ENCODE measurements at places on chromosomes 2 and 18.
A peak's percentile ranks its signal among the peaks of the same experiment; 100 is the strongest.

DNA sequence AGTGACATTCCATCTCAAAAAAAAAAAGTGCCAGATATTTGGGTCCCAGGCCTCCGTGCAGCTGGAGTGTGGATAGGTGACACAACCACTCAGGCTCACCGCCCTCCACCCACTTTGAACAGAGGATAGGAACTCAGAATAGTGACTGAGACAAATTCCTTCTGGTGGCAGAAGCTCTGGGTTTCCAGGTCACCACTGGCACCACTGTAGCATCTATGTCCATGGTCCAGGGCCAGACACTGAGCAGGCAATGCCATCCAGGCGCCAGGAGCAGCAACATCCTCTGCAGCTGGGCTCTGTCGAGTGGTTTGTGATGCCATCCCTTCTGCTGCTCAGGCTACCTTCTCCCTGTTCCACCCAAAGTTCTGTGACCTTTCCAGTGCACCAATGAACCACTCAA is 81.5 kb upstream of the PTPRM start:
- DNase-seq: no peak

GRCh38 chr2:199797431-199798403 is 53.3 kb downstream of the FTCDNL1 start:
- no peak for DNase-seq

GRCh38 chr2:205696331-205696926 is 14.1 kb downstream of the NRP2 start:
- DNase-seq: no peak

GRCh38 chr18:23552505-23552904 is 33.8 kb downstream of the NPC1 start:
- DNase-seq: no peak

DNA sequence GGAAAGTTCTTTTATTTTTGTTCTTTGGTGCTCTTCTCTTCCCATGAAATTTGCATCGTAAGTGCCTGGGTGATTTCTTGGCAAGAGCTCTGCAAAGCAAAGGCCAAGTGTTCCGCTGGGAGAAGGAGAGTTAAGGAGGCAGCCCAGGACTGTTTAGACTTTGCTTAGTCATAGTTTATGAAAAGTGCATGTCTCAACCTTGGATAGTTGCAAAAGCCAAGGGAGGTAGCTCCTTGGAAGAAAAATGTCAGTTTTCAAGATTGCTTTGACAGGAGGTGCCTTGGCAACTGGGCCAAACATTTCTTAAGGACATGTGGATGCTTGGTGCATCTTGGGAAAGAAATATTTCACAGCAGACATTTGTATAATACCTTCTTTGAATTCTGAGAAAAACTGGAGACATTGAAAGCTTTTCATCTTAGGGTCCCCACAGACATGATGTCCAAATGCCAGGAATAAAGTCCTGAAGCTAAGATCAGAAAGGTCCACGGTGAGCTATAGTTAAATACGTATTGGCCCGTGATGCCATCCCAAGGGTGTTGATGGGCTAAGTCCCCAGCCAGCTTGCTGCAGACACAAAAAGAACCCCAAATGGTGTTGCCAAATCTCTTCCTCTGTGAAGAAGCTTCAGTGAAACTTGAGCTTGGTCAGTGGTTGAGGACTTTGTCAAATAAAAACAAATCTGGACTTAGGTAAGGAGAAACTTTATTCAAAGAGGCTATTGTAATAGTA is 96.3 kb upstream of the THUMPD2 start:
- no peak for DNase-seq

DNA sequence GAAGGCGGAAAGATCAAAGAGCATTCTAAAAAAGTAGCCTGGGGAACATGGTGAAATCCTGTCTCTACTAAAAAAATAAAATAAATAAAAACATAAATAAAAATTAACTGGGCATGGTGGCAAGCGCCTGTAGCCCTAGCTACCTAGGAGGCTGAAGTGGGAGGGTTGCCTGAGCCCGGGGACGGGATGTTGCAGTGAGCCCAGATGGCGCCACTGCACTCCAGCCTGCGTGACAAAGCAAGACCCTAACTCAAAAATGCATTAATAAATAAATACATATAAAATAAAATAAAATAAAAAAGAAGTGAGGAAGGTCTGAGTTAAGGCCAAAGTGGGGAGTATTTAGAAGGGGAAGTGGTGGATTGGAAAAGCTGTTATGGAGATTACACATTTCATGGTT is 1.3 kb upstream of the PSMD14 start:
- no peak for DNase-seq

- DNase-seq: no peak
Observed at GRCh38 chr2:200244111-200244510, 62.4 kb upstream of the SPATS2L start.

DNA sequence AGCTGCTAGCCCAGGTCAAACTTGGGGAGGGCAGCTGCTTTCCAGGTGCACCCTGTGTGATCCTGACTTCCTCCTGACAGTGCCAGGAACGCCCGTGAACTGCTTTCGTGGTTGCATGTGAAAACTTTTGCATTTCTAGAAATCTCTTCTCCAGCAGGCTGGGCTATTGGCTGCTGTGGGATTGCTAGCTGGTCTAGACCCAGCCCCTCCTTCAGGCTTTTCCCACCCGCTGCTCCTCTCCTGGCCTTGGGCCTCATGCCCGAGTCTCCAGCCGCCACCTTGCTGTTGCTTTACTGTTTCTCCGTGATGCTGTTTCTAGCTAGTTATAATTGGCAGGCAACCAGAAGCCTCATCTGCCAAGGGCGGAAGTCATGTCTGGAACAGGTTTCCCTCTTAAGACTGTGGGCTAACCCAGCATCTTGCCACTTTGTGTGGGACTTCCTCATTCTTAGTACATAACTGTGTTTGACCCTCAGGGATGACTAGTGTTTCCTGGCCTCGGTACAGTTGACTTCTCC is 27.0 kb upstream of the MGAT4A start:
- no peak for DNase-seq

- DNase-seq: no peak
Observed at GRCh38 chr2:142841788-142842187, 35.7 kb upstream of the KYNU start.

DNA sequence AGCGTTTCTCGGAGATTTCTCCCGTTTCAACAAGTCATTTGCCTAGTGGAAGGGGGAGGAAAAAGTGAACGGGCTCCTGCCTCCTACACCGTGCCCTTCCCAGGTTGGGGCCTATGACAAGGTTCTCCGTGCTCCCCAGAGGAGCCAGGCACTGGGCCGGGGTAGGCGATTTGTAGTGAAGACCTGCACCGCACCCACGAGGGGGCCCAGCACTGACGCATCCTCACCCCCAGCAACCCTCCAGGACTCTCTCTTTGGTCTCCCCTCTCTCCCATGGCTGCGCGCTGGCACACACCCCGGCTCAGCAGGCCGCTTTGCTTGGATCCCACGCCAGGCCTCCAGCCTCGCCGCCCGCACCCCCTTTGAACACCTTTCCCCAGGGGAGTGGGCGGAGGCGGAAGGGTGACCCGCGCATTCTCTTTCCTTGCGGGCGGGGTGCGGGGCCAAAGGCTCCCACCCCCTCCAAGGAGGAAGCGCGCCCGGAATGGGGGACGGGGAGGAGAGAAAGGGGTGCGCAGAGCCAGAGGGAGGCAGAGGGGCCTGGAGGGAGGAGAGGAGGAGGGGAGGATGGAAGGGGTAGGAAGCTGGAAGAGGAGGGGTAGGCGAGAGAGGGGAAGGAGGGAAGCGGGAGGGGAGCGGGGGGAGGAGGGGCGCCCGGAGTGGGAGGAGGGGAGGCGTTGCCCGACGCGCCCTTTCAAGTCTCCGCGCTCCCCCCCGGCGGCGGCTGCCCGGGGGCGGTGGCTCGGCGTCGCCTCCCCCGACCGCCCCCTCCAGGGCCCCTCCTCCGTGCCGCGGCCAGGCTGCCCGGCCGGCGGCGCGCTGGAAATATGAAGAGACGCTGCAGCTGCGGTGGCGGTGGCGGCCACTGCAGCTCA is at the start of gene APCDD1:
Gene APCDD1, plus strand, starts transcription at position 830 of the 875 bp plus-strand sequence. CDS start 347 bp downstream, outside the sequence.
- DNase-seq: peak; percentile 52

DNA sequence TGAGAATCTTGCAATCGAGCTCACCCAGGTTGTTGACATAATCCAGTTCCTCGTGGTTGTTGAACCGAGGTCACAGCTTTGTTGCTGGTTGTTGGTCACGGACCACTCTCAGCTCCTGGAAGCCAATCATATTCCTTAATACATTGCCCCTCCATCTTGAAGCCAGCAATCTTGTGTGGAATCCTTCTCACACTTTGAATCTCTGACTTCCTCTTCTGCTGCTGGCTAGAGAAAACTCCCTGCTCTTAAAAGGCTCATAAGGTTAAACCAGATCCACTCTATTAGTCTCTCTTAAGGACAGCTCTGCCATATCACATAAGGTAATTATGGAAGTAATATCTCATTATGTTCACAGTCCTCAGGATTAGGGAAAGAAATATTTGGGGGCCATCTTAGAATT is 41.1 kb downstream of the SP140 start:
- no peak for DNase-seq

GRCh38 chr2:100902817-100903405 is 83.0 kb downstream of the NPAS2 start:
- no peak for DNase-seq

GRCh38 chr2:208781166-208781565 is 374.6 kb downstream of the PTH2R start:
- no peak for DNase-seq

DNA sequence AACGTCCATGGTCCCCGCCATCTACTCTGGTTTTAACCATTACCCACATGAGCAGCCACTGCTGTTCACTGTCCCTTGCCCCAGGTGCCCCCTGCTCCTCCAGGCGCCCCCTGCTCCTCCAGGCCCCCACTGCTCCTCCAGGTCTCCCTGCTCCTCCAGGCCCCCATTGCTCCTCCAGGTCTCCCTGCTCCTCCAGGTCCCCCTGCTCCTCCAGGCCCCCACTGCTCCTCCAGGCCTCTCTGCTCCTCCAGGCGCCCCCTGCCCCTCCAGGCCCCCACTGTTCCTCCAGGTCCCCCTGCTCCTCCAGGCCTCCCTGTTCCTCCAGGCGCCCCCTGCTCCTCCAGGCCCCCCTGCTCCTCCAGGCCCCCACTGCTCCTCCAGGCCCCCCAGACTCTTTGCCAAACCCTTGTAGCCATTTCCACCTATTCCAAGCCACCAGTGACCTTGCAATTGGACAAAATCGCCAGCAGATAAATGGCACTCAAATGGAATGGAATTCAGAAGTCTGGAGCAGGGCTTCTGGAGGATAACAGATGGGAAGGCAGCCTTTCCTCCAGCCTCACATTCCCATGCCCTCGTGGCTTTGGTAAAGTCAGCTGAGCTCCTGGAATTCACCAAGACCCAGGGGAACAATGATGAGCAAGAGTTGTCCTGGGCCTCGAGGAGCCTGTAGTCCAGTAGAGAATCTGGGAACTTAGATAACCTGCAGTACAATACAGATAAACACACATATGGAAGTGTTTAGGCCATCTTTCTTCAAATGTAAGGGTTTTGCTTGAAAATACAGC is 13.3 kb upstream of the RPL31 start:
- DNase-seq: no peak

DNA sequence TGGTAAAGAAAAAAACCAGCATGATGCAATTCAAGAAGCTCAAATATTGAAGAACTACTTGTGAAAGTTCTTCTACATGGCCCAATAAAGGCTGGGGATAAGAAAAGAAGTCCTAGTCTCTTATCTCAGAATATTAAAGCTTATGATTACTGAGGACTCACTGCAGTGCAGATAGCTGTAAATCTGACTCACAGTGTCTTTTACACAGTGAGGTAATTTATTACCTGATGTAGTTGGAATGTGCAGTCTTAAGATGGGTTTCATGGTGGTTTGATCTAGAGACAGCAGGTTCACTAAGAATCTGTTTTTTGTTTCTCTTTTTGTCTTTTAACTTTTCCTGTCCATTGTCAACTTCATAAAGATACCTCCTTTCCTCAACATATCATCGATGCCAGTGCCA is 484.0 kb upstream of the MAP2 start:
- no peak for DNase-seq

- no peak for DNase-seq
Observed at GRCh38 chr2:158573739-158574138, 117.0 kb downstream of the PKP4 start.

- DNase-seq: no peak
Observed at GRCh38 chr18:49098386-49098785, 147.6 kb upstream of the SMAD7 start.

DNA sequence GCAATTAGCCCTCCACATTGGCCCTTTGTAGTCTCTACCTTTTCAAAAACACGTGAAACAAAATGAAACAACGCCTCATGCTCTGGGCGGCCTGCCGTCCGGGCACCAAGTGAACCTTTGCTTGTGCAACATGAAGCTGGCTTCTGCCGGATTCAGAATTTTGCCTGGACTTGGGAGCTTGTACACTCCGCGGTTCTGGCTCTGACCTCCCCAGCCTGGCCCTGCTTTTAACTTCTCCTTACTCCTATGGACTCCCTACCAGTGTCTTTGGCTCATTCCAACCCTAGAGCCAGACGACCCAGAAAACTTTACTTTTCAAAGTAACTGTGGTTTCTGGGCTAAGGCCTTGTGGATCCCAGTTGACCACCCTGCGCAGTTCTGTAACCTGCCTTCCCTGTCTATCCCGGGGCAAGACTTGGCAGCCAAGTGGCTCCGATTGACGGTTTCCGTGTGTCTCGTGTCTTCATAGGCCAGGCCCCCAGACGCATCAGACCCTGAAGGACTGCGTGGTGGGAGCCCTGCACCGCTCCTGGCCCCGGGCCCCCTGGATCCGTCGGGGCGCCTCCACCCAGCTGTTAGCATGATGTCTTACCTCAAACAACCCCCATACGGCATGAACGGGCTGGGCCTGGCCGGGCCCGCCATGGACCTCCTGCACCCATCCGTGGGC is 1.9 kb downstream of the OTX1 start:
- peak; percentile 17 for DNase-seq

DNA sequence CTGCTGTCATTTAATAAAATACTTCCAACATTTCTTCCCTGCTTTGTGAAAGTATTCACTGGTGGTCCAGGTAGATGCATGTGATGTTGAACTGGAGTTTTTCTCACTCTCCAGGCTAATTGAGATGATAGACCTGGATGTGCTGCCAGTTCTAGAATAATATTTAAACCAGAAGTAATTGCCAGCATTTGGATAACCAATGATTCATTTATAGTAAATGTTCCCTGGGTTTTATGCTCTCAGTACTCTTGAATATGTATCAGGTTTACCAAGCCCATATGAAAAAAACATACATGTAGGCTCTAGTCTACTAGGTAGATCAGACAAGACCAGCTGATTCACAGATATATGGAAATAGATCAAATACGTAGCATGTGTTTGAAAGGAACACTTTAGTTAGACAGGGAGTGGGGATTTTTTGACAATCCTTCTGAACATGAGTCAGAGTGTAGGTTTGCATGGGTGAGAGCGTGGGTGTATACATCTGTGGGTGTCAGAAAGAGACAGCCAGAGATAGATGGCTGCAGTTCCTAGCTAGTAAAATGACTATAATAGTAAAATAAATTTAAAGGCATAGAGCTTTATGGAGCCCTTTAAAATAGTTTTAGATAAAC is 115.1 kb downstream of the NAB1 start:
- DNase-seq: no peak

Measured in D341Med (cell line).